ENCODE measurements at places on chromosomes 3 and 15. TPM values are rescaled to one million over a fixed set of nuclear protein-coding genes. Genes with fewer than 3 reads are reported as not detected.

DNA sequence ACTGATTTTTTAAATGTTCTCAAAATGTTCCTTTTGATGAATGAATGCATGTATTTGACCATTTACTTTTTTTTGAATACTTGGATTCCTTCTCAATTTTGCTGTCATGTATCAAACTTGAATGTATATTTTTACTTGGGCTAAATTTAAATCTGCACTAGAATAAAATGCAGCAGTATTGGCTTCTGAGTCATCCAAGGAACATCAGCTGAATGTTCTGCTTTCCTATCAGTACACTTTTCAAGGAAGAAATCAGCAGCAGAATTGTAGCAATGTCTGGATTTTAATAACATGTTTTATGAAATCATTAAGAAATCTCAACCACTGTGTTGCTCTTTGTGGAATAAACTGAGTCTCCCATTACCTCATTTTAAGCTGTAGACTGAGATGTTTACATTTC, 57.0 kb upstream of the COL6A6 start:
- DNase-seq = no peak

DNA sequence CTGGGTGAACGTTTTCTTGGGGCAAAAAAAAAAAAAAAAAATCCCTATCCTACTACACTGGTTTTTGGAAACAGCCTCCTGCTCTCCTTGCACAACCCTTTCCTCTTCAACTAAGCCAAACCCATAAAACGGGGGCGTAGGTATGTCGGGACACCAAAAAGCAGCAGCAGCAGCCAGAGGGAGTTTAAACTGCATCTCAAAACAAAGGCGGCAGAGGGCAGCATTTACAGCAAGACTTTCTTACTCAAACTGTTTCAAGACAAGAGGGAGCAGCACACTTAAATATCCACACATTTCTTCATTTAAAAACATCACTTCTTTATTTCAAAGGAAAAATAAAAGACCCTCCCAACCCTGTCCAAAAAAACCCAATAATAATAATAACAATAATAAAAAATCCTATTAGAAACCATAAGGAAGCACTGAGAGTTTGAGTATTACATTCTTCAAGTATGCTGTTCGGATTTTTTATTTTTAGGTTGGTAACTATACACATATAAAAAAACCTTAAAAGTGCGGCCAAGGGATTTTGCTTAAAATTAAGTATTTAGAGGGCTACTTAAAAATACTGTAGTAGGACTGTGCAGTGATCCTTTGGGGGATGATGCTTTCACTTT, 43.9 kb upstream of the PLXND1 start:
- DNase-seq = no peak

GRCh38 chr3:17632401-17633100, 109.9 kb downstream of the TBC1D5 start:
- DNase-seq = no peak

DNA sequence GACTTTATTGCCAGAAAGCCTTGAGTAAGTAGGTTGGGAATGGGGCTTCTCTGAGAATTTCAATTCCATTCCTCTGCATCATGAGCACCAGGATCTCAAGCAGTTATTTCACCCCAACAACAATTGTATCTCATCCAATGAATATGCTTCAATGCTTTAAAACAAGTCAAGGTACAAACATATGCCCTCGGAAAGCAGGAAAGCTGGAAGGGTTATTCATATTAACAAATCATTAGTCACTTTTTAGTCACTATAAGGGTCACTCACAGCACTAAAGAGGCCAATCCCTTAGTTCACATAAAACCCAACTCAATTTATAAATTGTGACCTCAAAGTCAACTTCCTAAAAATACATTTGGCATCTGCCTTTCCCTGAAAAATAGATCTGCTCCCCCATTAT, 16.2 kb downstream of the MB21D2 start:
- DNase-seq = no peak

The NRG4 gene
- 1.5 TPM for polyA plus RNA-seq

The ATP8B4 gene
- 2.1 TPM for polyA plus RNA-seq

Measured in kidney (tissue), 22 donors.